Stimulated activated CD8-positive, alpha-beta memory T cell treated with anti-CD3 and anti-CD28 coated beads, Interleukin-2, amount 100 ng/mL, for 1 hour (primary cell): ENCODE measurements at places on chromosomes 13 and 19.

DNA sequence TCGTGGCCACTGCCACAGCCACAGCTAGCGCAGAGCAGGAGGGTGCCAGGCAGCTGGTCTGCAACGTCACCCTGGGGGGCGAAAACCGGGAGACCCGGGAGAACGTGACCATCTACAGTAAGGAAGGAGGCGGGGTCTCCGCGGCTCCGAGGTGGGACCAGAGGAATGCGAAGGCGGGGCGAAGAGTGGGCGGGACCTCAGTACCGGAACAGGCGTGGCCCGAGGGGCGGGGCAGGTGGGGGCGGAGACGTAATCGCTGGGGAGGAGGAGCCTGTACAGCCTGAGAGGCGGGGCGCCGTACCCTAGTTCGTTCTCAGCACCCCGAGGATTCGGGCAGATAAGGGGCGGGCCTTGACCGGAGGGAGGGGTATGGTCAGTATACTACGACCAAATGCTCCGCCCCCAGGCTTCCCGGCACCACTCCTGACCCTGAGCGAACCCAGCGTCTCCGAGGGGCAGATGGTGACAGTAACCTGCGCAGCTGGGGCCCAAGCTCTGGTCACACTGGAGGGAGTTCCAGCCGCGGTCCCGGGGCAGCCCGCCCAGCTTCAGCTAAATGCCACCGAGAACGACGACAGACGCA lies 2.5 kb downstream of the ICAM5 start:
- peak; percentile 47 for DNase-seq

GRCh38 chr19:33689868-33690267 lies 68.1 kb downstream of the CHST8 start:
- DNase-seq, result no peak

GRCh38 chr13:99536023-99536422 lies 34.8 kb downstream of the TM9SF2 start:
- no peak for DNase-seq

DNA sequence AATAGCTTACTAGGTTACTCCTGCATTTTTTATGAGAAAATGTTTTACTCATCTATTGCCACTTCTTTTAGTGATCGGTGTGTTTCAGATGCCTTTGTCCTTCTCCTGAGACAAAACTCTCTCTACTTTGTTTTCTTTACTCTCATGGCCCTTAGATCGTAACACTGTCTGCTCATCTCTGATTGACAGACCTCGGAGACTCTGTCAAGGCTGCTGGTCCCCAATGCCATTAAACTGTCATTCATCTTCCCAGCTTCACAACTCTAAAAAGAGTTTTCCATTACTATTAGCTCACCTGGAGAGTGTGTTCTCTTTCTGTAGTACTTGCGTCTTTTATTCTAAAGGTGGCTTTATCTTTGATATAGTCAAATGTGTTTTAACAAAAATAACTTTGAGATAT lies 765.2 kb downstream of the SLITRK1 start:
- no peak for DNase-seq

DNA sequence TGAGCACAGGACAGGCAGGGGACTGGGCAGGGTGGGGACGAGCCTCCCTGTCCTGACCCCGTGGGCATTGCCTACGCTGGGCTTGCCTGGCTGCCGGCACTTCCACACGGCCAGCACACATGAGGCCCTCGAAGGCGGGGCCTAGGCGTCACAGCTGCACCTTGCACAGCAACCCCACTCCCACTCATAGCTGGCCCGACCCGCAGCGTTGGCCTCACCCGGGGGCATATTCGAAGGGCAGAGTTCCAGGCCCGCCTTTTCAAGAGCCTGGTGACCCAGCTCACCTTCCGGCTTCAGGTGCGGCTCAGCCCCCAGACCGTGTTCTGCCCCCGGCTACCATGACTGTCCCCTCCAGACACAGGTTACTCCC lies 16.9 kb upstream of the PROZ start:
- DNase-seq, result no peak

GRCh38 chr13:111639196-111639705 lies 318.8 kb downstream of the TEX29 start:
- no peak for DNase-seq

DNA sequence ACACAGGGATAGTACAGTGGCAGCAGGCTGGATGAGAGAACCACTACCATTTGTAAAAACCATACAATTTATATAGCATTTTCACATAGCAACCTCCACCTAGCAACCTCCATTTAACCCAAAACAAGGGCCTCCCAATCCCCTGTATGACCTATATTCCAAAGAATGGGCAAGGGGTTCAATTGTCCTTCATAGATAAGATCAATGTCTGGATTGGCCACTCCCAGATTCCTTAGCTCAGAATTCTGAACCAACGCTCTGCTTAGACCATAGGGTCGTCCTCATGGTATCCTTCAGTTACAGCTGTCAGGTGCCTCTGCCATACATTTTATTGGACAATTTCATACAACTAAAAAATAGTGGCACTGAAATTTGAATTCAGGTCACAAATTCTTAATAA lies 166.2 kb downstream of the KCTD12 start:
- DNase-seq, result no peak

GRCh38 chr13:96646515-96647211 lies 347.6 kb downstream of the OXGR1 start:
- no peak for DNase-seq

DNA sequence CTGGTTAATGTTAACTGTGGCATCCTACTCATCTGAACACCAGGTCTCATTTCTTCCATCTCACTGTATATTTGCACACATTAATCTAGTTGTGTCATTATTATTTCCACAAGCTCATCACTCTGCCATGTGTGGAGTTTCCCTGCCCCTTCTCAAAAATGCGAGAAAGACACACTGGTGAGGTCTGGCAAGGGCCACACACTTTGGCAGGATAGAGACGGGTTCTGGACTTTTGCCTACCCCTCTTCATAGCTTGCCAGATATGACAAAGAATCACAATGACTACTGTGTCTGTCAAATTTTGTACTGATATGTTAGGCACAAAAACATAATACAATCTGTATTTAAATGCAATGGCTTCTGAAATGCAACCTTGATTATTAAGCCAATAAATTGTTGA lies 12.9 kb downstream of the GPR12 start:
- no peak for DNase-seq

DNA sequence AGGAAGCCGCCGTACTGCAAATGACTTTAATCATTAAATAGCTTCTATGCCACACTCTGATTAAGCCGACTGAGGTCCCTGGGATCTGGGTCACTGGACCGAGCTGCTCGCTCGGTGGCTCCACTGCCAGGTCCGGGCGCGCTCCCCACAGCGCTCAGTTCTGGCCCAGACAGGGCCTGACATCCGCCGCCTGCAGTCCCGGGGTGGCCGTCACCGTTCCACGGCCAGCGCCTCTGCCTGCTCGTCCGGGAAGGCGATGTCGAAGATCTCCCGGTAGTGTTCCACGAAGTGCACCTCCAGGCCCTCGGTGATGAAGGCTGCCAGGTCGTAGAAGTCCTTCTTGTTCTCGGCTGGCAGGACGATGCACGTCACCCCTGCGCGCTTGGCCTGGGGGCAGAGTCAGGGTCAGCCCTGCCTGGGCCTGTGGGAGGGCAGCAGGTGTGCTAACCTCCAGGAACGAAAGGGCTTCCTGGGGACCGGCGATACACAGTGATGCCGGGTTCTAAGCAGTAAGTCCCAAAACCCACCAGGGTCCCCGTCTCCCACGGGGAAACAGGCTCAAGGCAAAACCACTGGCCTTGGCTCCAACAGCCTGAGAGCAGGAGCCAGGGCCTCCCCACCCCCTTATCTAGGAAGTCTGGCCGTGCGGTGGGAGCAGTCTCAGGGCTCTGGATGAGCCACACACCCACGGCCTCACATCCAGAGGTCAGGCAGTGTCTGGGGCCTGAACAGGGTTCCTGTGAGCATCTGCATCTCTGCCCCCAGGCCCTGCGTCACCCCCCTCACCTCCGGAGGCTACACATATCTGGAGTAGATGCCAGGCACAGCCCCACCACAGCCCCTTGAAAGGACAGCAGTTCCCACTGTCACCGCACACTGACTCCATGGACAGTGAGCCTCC lies 2.0 kb downstream of the RPL36 start:
- DNase-seq, result no peak

GRCh38 chr19:9847087-9847671 lies 12.1 kb downstream of the PIN1 start:
- DNase-seq, result no peak

GRCh38 chr13:26621731-26622401 lies 64.4 kb downstream of the WASF3 start:
- no peak for DNase-seq

GRCh38 chr19:40321566-40322270 lies 26.5 kb downstream of the C19orf47 start:
- no peak for DNase-seq

DNA sequence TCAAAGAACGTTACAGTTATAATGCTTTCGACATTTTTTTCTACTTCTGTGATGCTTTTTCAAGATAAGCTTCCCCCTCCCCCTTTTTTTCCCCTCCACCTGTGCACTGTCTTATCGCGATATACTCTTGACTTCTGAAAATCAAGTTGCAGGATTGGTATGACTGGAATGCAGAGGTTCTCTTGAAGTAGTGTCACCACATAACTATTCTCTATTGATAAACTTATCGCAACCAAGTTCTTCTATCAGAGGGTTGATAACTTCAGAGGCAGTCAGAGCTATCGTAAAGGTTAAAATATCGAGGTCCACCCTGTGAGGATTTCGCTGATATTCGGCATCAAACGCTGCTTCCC lies 820 bp downstream of the EID2 start:
- DNase-seq, result no peak

DNA sequence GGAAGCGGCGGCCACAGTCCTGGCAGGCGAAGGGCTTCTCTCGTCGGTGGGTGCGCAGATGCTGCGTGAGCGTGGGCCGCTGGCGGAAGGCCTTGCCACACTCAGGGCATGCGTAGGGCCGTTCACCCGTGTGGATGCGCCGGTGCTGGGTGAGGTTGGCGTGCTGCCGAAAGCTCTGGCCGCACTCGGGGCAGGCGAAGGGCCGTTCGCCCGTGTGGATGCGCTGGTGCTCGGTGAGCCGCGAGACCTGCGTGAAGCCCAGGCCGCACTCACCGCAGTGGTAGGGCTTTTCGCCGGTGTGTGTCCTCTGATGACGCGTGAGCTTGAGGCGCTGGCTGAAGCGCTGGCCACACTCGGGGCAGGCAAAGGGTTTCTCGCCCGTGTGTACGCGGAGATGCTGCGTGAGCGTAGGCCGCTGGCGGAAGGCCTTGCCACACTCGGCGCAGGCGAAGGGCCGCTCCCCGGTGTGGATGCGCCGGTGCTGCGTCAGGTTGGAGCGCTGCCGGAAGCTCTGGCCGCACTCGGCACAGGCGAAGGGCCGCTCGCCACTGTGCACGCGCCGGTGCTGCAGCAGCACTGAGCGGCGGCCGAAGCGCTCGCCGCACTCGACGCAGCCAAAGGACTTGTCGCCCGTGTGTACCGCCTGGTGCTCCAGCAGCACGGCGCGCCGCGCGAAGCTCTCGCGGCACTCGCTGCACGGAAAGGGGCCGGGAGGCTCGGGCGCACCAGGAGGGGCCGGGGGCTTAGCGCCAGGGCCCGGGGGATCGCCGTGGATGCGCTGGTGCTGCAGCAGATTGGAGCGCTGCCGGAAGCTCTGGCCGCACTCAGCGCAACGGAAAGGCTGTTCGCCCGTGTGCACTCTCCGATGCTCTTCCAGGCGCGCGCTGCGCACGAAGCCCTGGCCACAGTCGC lies 4.0 kb upstream of the UBE2M start:
- no peak for DNase-seq

DNA sequence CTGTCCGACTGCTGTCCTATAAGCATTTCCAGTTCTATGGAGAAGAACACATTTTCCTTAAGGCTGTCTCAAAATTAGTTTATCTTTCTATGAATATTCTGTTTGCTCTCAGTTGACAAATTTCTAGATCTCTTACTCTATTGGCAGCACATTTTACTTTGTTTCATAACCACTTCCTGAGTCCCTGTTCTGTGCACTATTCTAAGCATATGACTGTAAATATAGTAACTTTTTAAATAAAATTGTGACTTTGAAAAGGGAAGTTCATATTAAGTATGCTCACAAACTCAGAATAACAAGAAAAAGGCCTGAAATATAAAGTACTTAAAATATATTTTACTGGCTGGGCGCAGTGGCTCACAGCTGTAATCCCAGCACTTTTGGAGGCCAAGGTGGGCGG lies 56.5 kb upstream of the HTR2A start:
- DNase-seq, result no peak

DNA sequence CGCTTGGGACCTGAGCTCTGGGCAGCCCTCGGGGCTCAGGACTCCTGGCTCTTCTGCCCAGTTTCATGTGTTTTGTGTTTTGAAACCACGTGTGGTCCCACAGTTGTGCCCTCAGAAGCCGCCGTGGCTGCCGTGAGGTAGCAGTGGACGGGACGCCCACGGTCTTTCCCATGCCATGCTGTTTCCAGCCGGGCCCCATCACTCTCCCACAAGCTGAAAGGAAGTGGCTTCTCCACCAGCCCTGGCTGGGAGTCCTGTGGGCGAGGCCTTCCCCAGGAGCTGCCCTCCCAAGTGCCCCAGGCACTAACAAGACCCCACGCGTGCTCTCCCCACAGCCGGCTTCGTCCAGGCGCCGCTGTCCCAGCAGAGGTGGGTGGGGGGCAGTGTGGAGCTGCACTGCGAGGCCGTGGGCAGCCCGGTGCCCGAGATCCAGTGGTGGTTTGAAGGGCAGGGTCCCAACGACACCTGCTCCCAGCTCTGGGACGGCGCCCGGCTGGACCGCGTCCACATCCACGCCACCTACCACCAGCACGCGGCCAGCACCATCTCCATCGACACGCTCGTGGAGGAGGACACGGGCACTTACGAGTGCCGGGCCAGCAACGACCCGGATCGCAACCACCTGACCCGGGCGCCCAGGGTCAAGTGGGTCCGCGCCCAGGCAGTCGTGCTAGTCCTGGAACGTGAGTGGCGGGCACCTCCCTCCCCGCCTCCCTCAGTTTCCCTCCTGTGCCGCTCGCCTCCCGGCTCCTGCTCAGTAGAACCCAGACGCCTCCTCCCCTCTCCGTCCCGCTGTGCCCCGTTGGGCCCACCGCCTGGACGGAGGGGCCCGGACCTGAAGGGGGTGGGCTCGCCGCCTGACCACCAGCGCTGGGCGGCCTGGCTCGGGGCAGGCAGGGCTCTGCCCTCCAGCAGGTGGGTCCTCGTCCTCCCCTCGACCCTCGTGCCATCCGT lies 5.3 kb downstream of the BSG start:
- DNase-seq, result no peak

GRCh38 chr19:4575267-4576015 lies 16.0 kb upstream of the SEMA6B start:
- DNase-seq, result no peak
